ENCODE measurements at places on chromosomes 7 and 10. TPM values are rescaled to one million over a fixed set of nuclear protein-coding genes. Genes with fewer than 3 reads are reported as not detected.

Gene WDR86
- 4.4 TPM for total RNA-seq

GRCh38 chr10:103445767-103446567, 6.2 kb downstream of the CALHM2 start:
- H3K4me3 ChIP-seq: no peak overlapping the region
- peaks cover 71% of the 10 kb centered on the region for H3K4me1 ChIP-seq
- H3K27me3 ChIP-seq: no peaks in the 10 kb centered on the region
- DNase-seq: no peak
- peaks cover 96% of the 10 kb centered on the region for H3K36me3 ChIP-seq

DNA sequence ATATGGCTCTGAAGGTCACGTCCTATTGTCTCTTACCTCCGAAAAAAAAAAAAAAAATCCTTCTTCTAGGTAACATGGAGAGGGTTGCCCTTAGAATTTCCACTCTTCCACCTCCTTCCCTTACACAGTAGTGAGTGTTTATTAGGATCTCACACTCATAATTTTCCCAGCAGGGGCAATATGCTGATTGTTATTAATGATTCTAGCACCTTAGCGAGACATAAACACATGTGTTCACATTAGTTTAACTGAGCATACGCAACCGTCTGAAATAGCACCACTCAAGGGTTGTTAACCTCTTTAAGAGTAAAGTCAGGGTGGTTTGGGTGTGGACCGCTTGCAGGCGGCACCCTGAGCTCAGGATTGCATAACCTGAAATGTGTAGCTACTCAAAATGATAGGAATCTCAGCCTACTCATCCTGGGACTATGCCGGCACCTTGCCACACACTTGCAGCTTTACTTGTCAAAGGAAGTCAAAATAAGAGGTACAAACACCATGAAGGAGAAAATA, 52.2 kb downstream of the CPEB3 start:
- peak overlapping the region; percentile 79 for H3K27ac ChIP-seq
- peaks cover 4% of the 10 kb centered on the region for H3K36me3 ChIP-seq
- H3K27me3 ChIP-seq: no peaks in the 10 kb centered on the region

DNA sequence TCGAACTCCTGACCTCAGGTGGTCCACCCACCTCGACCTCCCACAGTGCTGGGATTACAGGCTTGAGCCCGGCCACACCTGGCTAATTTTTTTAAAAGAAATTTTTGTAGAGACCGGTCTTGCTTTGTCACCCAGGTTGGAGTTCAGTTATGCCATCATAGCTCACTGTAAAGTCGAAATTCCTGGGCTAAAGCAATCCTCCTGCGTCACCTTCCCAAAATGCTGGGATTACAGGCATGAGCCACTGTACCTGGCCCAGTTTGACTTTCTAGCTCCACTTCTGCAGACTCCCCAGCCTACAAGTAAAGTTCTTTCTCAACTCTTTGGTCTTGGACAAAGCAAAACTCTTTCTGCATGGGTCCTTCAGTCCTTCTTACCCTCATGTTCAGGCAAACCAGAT, 214.1 kb downstream of the SKIDA1 start:
- no peak overlapping the region for H3K4me3 ChIP-seq
- DNase-seq: no peak
- no peak overlapping the region for H3K27ac ChIP-seq
- H3K4me1 ChIP-seq: peaks cover 22% of the 10 kb centered on the region
- H3K27me3 ChIP-seq: no peaks in the 10 kb centered on the region

DNA sequence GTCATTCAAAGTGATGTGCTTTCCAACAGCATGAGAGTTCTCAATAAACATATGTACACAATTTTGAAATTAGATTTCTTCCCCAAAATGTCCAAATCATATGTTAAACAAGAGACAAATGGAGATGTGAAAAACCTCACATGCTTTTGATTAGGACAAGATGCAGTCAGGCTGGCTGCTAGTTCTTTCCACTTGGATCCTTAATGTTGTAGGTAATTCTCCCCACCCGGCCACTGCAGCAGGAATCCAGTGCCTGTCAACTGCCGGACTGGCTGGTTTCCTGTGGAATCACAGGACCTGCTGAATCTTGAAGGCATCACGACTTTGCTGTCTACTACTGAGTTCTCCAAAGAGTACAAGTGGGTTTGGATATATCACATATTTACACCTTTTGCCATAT, 138.6 kb upstream of the AKR1E2 start:
- no peak overlapping the region for H3K4me3 ChIP-seq
- no peaks in the 10 kb centered on the region for H3K4me1 ChIP-seq
- H3K27me3 ChIP-seq: no peaks in the 10 kb centered on the region
- H3K27ac ChIP-seq: no peak overlapping the region

- H3K4me3 ChIP-seq: no peak overlapping the region
- no peaks in the 10 kb centered on the region for H3K27me3 ChIP-seq
- H3K4me1 ChIP-seq: peaks cover 24% of the 10 kb centered on the region
- peak; percentile 44 for DNase-seq
- H3K36me3 ChIP-seq: peaks cover 12% of the 10 kb centered on the region
These were observed 8.6 kb downstream of the GPRIN2 start for GRCh38 chr10:46547541-46548497.

Measured in lower lobe of right lung (tissue), 2 donors.